Fibroblast of the aortic adventitia (primary cell): ENCODE measurements at places on chromosomes 12 and 14.
A peak's percentile ranks its signal among the peaks of the same experiment; 100 is the strongest.

- DNase-seq, result peak; percentile 74
These were observed 150.9 kb downstream of the MED13L start for GRCh38 chr12:116126610-116127009.

DNA sequence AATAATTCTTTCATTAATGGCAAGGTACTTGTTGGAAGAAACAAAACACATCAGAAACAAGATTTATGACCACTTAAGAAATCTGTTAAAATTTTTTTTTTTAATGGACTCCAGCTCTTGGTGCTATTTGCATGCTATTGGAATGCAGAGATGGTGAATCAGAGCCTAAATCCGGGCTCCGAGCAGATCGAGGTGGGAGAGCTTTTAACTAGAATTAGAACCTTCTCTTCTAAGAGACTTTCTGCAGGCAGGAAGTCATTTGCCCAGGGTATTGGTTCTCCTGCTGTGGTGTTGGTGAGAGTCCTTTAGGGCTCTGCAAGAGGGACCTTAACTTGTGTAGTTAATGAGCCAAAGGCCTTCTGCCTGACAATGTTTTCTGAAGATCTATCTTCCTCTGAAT lies 419.4 kb downstream of the SNAPC1 start:
- DNase-seq, result no peak

- no peak for DNase-seq
These were observed 25.3 kb downstream of the OAS2 start for GRCh38 chr12:113003636-113004035.

GRCh38 chr14:103488071-103488470 lies 34.6 kb downstream of the CKB start:
- DNase-seq, result no peak

DNA sequence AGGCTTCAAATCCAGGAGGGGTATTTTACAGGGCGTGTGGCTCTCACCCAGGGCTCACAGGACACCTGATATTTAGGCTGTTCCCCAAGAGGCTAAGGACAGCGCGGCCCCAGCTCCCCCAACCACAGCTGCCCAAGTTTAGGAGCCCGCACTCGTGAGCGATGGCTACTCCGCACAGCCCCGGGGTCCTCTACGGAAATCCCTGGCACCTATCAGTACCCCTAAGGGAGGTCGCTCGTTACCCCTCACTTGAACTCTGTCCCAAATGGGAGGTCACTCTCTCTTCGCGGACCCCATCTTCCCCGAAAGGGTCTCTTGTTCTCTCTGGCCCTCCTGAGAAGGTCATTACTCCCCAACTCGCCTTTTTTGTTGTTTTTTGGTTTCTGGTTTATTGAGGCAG lies 708 bp upstream of the P2RX4 start:
- DNase-seq, result no peak

DNA sequence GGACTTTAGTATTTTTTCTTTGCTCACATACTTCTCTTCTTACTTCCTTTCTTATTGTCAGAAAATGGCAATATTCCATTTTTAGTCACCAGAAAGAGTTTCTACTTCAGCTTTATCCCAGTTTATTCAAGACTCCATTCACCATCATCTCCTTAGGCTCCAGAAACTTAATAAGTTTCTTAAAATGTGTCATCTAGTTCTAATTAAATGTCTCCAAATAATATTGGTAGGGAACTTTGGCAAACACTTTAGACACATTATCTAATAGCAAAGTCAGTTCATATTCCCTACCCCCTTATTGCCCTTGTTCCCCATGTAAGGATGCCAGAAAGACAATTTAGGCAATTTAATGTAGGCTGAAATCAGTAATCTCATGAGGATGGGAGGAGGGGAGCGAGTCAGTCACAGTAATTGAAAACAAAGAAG lies 15.1 kb downstream of the EPYC start:
- peak; percentile 47 for DNase-seq

DNA sequence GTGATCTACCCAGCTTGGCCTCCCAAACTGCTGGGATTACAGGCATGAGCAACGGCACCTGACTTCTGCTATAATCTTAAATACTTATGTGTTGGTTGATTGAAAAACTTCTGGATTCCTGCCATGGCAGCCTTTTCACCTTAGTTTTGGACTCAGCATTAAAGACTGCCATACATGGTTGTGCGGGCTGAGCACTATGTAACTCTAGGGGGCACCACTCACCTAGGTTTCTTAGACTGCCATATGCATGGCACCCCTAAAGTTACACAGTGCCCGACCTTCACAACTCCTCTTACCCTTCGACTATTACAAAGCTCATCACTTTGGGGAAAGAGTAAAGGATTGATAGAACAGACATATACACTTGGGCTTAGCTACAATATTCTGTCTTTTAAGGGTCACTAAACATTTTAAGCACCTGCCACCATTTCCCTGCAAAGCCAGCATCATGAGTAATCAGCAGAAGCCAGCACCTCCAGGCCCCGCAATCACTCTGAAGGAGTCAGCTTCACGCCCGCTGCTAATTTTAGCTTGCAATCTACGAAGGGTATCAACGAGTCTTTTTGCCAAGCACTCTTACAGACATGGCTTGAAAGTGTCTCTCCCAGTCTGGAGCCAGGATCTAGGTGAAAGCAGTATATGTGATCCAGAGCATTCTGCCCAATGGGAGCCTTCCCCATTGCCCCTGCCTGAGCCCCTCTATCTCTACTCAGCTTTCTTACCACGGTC lies 59.8 kb downstream of the SUDS3 start:
- DNase-seq, result no peak
